Muscle of leg (tissue), 16 donors: ENCODE measurements at places on chromosomes 11 and 22.
A peak's percentile ranks its signal among the peaks of the same experiment; 100 is the strongest.

GRCh38 chr22:39303358-39303757 is 16.1 kb downstream of the RPL3 start:
- no peak for DNase-seq

DNA sequence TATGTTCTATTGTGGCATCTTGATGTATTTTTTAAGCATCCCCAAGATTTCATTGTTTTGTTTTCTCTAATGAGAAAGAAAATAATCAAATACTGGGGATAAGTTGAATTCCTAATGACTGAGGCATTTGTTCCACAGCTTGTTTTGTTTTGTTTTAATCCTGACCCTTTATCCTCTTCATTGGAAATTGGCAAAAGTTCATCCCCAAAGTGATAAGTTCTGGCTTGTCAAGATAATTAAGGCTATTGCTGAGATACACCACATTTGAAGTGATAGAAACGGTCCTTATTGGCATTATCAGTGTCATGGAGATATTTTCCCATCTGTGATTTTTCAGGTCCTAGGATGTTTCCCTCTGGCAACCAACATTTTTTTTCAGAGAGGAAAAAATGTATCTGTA is 65.0 kb downstream of the SLC36A4 start:
- DNase-seq: no peak

GRCh38 chr11:75055511-75055910 is 41.2 kb downstream of the OR2AT4 start:
- no peak for DNase-seq

- no peak for DNase-seq
These were observed 995.2 kb downstream of the NTM start for GRCh38 chr11:132365650-132366049.

DNA sequence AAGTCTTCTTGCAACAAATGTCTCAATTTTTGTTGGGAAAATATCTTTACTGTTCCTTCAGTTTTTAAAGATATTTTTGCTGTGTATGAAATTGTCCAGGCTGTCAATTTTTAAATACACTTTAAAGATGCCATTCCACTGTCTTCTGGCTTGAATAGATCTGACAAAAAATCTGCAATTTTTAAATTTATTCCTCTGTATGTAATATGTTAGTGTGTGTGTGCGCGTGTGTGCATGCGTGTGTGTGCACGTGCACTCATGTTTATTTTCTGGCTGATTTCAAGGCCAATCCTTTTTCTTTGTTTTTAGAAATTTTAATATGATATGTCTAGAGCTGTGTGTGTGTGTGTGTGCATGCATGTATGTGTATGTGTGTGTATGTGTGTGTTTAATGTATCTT is 263.2 kb upstream of the SESN3 start:
- no peak for DNase-seq

- peak; percentile 68 for DNase-seq
These were observed 106.9 kb upstream of the SORL1-AS1 start for GRCh38 chr11:121559606-121560200.

DNA sequence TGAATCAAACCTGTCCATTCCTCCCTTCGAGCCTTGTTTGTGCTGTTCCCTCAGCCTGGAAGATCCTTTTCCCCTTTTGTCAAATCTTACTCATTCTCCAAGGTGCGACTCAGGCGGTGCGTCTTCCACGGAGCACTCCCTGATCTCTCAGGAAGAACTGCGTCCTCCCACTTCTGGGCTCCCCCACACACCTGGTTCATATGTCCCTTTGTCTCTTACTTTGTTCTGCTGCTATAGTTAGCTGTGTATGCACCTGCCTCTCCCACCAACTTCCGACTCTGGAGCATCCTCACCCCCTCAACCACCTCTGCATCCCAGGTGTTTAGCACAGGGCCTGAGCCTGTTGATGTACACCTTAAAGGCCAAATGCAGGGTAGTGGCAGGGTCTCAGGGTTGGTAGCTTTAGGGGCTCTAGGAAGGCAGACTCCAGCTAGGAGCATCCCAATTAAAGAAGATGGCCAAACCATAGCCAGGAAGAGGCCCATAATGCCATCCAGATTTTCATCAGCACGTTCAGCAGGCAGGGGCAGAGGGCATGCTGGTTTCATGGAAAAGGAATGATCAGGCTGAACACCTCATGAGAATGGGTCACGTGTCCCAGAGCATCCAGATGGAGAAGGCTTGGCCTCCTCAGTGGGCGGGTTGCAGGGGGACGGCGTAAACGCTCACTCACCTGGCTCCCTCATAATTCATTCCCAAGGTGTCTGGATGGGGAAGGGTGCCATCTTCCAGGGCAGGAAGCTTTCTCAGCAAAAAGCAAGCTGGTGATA is 20.1 kb downstream of the PTPN5 start:
- DNase-seq: no peak

DNA sequence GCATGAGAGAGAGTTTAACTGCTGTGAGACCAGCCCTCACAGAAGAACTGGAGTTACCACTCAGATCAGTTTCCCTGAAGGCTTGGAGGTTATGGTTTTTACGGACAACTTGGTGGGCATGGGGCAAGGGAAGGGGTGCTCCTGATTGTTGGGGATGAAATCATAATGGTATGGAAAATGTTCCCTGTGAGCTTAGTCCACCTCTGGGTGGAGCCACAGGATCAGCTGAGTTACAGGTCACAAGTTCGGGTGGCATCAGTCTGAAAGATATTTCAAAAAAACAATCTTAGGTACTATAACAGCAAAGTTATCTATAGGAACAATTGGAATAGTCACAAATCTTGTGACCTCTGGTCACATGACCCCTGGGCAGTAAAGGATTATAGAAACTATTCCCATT is 162.9 kb downstream of the DLG2 start:
- peak; percentile 1 for DNase-seq

DNA sequence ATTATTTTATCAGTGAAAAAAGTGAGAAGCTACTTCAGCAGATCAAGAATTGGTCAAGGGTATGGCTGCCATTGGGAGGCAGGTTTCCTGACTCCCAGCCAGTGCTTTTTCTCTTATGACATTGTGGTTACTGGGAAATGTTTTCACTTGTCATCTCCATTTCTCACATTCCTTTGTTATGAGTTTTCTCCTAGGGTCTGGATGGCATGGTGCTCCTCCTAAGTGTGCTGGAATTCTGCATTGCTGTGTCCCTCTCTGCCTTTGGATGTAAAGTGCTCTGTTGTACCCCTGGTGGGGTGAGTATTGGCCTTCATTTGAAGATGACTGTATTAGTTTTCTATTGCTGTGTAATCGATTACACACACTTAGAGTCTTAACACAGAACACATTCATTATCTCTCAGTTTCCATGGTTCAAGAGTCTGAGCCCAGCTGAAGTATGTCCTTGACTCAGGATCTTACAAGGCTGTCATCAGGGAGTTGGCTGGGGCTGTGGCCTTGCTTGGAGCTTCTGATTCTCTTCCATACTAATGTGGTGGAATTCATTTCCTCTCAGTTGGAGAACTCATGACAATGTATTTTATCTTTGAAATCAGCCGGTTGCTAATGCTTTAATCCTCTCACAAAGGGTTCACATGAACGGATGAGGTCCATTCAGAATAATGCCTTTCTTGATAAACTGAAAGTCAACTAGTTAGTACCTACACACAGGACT is 21.0 kb upstream of the MS4A6E start:
- DNase-seq: no peak

DNA sequence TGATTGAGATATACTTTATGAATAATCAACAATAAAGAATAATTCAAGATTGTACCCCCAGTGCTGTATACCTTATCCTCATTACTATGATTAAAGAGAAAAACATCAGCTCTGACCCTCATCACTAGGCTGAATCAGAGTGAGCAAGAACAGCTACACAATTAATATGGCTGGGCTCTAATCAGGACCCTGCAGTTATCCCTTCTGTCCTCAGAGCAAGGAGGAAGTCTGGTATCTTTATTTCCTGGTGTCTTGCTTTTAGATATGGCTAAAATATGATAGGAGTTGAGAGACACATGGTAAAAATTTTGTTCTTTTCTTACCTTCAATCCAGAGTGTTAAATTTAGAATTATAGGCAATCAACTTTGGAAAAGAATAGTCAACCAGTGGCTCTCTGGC is 28.6 kb upstream of the GAB2 start:
- DNase-seq: no peak
